ENCODE measurements at places on chromosomes 5 and 9. TPM values are rescaled to one million over a fixed set of nuclear protein-coding genes. Genes with fewer than 3 reads are reported as not detected.

GRCh38 chr9:5749306-5749705, 83.6 kb downstream of the ERMP1 start:
- no peaks in the 10 kb centered on the region for H3K27me3 ChIP-seq
- DNase-seq: no peak
- H3K4me3 ChIP-seq: no peak overlapping the region
- H3K36me3 ChIP-seq: peaks cover 74% of the 10 kb centered on the region
- H3K4me1 ChIP-seq: no peaks in the 10 kb centered on the region

DNA sequence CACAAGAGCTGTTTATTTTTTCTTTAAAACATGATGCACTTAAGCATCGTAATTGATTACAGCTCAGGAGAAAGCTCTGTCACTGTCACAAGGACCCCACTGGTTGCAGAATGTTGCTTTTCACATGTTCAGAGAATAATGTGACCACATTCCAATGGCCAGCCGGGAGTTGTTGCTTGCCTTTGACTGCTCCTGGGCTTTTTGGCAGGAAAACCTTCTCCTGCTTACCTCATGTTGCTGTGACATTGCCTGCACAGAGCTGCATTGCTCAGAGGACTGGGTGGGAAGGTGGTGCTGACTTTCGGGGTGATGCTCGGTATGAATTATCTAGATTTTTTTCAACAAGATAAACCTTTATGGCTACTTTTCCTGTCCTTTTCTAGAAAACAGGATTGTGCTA, 88.2 kb downstream of the PALM2AKAP2 start:
- no peaks in the 10 kb centered on the region for H3K27me3 ChIP-seq
- no peak overlapping the region for H3K4me3 ChIP-seq

FLT4 gene
- total RNA-seq: 7.4 TPM

DNA sequence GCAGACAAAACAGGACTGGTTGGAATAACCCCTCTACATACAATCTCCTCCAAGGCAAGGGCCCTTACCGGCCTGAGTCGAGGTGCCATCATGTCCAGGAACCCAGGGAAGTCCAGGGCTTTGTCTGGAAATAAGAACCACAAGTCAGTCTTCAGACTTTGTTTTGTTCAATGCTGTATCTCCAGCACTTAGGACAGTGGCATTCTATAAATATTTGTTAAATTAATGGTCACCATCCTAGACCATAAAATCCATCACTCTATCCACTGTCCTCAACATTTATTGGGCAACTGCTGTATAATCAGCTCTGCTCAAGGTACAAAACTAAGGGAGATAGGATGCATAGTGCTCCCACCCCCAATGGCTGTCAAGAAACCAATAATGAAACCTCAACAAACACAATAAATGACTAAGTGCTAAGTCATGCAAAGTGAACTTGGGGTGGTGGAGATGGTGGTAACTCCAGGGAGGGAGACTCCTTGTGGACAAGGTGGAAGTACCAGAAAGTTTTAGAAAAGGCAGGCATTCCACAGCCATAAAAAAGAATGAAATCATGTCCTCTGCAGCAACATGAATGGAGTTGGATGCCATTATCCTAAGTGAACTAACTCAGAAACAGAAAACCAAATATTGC, 5.0 kb downstream of the RELL2 start:
- H3K27ac ChIP-seq: no peak overlapping the region
- no peaks in the 10 kb centered on the region for H3K4me1 ChIP-seq
- no peak for DNase-seq
- peaks cover 12% of the 10 kb centered on the region for H3K27me3 ChIP-seq
- no peak overlapping the region for H3K4me3 ChIP-seq

C5 gene
- 59.5 TPM for total RNA-seq

GRCh38 chr9:91047529-91047928, 245.9 kb downstream of the SYK start:
- H3K36me3 ChIP-seq: no peaks in the 10 kb centered on the region
- no peak overlapping the region for H3K4me3 ChIP-seq
- H3K27ac ChIP-seq: no peak overlapping the region
- no peaks in the 10 kb centered on the region for H3K4me1 ChIP-seq
- no peaks in the 10 kb centered on the region for H3K27me3 ChIP-seq

DNA sequence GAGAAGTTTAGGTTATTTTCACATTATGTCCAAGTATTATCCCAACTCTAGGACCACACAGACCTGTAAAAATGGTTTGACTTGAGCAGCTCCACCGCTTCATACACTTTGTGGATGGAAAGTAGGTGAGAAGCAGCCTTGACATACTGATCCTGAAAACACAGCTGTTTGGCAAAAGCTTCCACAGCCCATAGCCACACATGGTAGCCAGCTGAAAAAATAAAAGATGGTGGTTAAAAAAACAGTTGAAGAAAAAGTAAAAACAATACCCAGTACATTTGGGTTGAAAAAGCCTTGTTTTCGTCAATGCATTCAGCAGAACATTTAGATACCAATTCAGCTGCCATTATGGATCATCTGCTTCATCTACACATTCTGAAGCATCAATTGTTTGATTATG, 36.7 kb downstream of the GEMIN5 start:
- DNase-seq: no peak
- peaks cover 95% of the 10 kb centered on the region for H3K36me3 ChIP-seq
- H3K4me1 ChIP-seq: no peaks in the 10 kb centered on the region
- no peak overlapping the region for H3K27ac ChIP-seq

SPARC gene
- 674 TPM for total RNA-seq

GRCh38 chr5:73952872-73953271, 326.9 kb downstream of the ARHGEF28 start:
- DNase-seq: no peak
- no peaks in the 10 kb centered on the region for H3K4me1 ChIP-seq
- no peak overlapping the region for H3K27ac ChIP-seq

DNA sequence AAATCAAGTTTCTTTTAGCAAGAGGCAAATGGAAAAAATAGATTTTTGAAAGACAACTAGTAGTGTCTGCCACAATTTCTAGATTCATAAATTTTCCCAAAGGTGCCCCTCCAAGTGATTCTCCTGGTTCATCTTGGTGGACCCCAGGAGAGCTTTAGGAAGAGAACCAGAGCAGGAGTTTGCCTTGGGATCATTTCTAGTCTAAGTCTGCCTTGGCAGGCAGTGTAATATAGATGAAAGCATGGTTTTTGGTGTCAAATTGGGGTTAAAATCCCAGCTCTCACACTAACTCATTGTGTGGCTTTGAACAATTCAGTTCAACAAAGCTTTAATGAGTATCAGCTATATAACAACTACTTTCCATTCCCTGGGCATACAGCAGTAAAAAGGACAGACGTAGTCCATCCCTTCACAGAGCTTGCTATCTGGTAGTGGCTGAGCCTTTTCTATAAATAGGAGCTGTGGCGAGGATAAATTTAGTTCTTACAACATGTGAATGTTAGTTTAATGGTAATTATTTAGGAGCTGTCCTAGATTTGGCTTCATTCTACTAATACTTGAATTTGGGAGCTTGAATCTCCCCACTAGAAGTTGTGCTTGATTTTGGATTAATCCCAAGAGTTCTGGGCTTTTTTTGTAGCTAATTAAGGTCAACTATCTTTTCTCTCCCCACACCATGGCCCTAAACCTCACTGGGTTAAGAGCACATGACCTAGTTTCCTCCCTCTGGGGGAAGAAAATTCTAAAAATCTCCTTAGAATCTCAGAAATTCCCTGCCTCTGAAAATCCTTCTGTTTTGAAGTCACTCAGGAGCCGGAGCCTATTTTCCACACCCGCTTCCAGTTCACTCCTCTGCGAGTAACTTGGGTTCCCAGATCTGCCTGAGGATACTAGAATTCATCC, 197.8 kb downstream of the PCSK1 start:
- no peak overlapping the region for H3K4me3 ChIP-seq
- no peak overlapping the region for H3K27ac ChIP-seq
- no peaks in the 10 kb centered on the region for H3K36me3 ChIP-seq
- H3K27me3 ChIP-seq: no peaks in the 10 kb centered on the region
- no peak for DNase-seq
- H3K4me1 ChIP-seq: no peaks in the 10 kb centered on the region

GALNT12 gene
- total RNA-seq: 22.1 TPM

DNA sequence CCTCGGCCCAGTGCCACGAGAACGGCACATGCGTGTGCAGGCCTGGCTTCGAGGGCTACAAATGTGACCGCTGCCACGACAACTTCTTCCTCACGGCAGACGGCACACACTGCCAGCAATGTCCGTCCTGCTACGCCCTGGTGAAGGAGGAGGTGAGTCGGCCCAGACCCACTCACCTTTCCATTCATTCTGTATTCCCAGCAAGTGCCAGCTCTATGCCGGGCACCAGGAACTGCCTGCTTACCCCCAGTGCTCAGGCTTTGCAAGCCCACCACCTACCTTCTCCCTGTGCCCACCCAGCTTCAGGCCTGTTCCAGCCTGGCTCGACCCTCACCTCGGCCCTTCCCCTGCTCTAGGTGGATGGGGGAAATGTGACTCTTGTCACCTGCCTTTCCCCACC, 26.6 kb upstream of the AIF1L start:
- no peaks in the 10 kb centered on the region for H3K4me1 ChIP-seq
- no peaks in the 10 kb centered on the region for H3K27me3 ChIP-seq
- H3K27ac ChIP-seq: no peak overlapping the region
- no peaks in the 10 kb centered on the region for H3K36me3 ChIP-seq
- DNase-seq: no peak

KCTD16 gene
- total RNA-seq: 3.2 TPM

DNA sequence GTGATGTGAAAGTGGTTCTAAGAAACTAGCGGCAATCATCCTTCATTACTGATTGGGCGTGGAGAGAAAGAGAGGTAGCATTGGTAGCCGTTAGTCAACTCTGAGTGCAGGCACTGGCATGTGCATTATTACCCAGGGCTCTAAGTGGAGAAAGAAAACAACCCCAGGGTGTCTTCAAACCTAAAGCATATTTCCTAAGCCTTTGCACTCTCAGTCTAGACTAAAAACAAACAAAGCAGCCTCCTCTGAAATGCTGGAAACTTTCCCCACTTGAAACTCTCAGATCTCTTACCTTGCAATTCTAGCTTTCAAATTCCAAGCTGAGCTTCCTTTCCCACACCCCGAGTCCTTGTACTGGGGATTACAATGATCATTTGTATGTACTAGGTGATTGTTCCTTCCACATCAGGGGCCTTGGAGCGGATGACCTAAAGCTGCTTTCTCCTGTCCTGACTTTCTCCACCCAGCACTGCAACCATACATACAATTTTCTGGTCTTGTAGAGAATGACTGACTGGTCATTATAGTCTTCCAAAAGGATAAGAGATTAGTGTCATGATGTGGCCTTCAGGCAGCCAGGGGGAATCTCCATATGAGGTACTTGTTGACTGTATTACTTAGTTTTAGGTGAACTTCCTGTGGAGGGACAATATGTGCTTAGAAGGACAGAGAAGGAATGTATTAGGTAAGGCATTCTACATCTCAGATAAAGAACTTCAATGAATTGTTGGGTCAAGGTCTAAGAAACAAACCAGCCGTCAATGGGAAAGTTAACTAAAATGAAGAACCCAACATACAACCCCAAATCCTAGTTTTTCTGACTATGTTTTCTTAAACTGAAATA, 98.3 kb upstream of the CDKN2B start:
- peak; percentile 46 for DNase-seq
- no peaks in the 10 kb centered on the region for H3K36me3 ChIP-seq
- no peak overlapping the region for H3K27ac ChIP-seq
- peaks cover 9% of the 10 kb centered on the region for H3K4me1 ChIP-seq

ANKRD34B gene
- 0.09 TPM for total RNA-seq

GRCh38 chr5:123549256-123549904, 37.4 kb downstream of the CSNK1G3 start:
- H3K4me3 ChIP-seq: no peak overlapping the region
- no peak for DNase-seq
- peaks cover 9% of the 10 kb centered on the region for H3K36me3 ChIP-seq

GRCh38 chr9:4657426-4658159, 4.5 kb upstream of the PLPP6 start:
- no peak overlapping the region for H3K27ac ChIP-seq
- no peak overlapping the region for H3K4me3 ChIP-seq
- DNase-seq: no peak
- no peaks in the 10 kb centered on the region for H3K36me3 ChIP-seq
- peaks cover 3% of the 10 kb centered on the region for H3K4me1 ChIP-seq

GRCh38 chr9:68541568-68541967, 885 bp upstream of the TMEM252 start:
- H3K27me3 ChIP-seq: peaks cover 52% of the 10 kb centered on the region
- no peak overlapping the region for H3K4me3 ChIP-seq
- no peaks in the 10 kb centered on the region for H3K36me3 ChIP-seq

DNA sequence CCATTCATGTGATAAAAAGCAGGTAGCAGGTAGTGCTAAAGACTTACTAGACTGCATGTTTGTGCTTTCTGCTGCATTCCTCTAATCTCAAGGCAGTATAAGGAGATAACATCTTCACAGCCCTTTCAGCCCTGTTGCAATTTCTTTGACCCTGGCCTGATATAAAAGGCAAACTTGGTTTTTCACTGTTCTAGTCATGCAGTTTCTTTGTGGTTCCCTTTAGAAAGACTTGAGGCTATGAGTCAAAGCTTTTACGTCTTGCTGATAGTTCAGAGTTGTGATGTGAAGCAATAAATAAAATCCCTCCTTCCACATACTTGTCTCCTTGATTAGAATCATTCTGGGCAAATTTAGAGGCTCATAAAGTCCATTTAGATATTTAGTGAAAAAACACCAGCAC, 88.6 kb upstream of the CDKN2B start:
- DNase-seq: no peak
- no peak overlapping the region for H3K4me3 ChIP-seq
- H3K27me3 ChIP-seq: no peaks in the 10 kb centered on the region
- H3K4me1 ChIP-seq: peaks cover 6% of the 10 kb centered on the region

GRCh38 chr5:149611326-149611725, 30.0 kb downstream of the ARHGEF37 start:
- H3K4me1 ChIP-seq: no peaks in the 10 kb centered on the region
- no peaks in the 10 kb centered on the region for H3K27me3 ChIP-seq
- H3K4me3 ChIP-seq: no peak overlapping the region
- H3K27ac ChIP-seq: no peak overlapping the region
- no peaks in the 10 kb centered on the region for H3K36me3 ChIP-seq

OLFML2A gene
- 28.1 TPM for total RNA-seq

RLN2 gene
- 7.9 TPM for total RNA-seq

GRCh38 chr5:152470167-152470566, 65.1 kb upstream of the NMUR2 start:
- H3K27ac ChIP-seq: no peak overlapping the region
- no peaks in the 10 kb centered on the region for H3K36me3 ChIP-seq
- H3K4me1 ChIP-seq: peaks cover 15% of the 10 kb centered on the region
- DNase-seq: no peak

HAVCR1 gene
- 0.60 TPM for total RNA-seq

GRCh38 chr9:78354324-78354973, 57.5 kb downstream of the PSAT1 start:
- no peak overlapping the region for H3K4me3 ChIP-seq
- no peak overlapping the region for H3K27ac ChIP-seq
- no peaks in the 10 kb centered on the region for H3K27me3 ChIP-seq

GRCh38 chr5:67992923-67993322, 222.6 kb upstream of the PIK3R1 start:
- H3K4me3 ChIP-seq: no peak overlapping the region
- H3K27ac ChIP-seq: no peak overlapping the region
- H3K27me3 ChIP-seq: no peaks in the 10 kb centered on the region
- no peaks in the 10 kb centered on the region for H3K4me1 ChIP-seq
- no peaks in the 10 kb centered on the region for H3K36me3 ChIP-seq

TGFBI gene
- 2.8 TPM for total RNA-seq
